ENCODE measurements at places on chromosomes 7 and 10.

DNA sequence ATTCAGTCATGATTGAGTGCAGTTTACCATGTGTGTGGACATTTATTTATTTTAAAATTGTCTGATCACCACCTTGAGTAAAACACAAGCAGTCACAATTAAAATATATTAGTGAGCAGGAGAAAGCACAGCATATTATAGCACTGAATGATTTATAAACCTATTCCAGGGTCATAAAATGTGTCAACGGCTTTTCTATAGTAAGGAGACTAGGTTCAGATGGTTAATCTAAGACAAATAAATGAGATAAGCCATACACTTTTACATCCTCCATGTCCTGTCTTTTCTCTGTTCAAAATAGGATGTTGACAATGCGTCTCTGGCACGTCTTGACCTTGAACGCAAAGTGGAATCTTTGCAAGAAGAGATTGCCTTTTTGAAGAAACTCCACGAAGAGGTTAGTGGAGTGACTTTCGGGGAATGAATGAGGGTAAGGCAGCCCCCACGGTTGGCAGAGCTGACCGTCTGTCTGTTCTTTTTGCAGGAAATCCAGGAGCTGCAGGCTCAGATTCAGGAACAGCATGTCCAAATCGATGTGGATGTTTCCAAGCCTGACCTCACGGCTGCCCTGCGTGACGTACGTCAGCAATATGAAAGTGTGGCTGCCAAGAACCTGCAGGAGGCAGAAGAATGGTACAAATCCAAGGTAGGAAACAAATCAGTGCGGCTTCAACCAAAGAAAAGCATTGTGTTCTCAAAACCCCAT, 5.4 kb downstream of the VIM start:
- DNase-seq = no peak

- DNase-seq = no peak
Measured at GRCh38 chr10:78889536-78890063, 179.2 kb upstream of the ZMIZ1 start.

DNA sequence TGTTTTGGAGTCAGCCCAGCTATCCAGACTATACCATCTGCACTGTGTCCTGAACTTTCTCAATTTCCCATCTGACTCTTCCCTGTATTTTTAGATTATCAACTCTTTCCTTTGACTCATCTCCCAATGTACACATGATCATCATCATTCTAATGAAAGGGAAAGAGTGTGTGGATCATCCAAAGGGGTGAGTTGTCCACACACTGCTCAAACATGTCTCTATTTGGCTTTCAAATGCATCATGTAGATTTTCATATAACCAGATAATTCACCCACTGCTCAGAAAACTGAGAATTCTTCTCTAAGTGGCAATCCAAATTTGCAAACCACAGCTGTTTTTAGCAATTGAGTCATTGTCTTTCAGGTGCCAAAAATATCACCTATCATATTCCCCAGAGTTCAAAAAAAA, 190.2 kb upstream of the HPS1 start:
- DNase-seq = no peak

GRCh38 chr7:112744818-112745217, 45.4 kb downstream of the TMEM168 start:
- DNase-seq = no peak

DNA sequence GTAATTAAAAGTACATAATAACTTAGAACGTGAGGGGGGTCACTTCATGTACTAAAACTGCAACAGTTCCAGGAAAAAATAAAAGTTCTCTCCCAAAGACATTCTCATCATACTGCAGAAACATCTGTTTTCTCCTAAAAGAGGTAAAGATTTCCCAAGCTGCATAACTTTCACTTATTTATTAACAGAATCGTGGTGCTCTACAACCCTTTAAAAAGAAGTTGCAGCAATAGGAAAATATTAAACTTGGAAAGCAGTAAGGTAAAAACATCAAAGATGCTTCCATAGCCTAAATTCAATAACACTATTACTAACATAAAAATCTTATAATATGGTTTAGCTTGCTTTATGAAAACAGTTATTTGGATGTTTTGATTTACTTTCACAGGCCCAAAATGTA, 23.3 kb downstream of the ZFAND4 start:
- no peak for DNase-seq
